HT1080 (cell line): ENCODE measurements at places on chromosomes 3 and 15.

GRCh38 chr15:93087825-93088199 is 1.2 kb downstream of the RGMA start:
- DNase-seq: peak; percentile 54

DNA sequence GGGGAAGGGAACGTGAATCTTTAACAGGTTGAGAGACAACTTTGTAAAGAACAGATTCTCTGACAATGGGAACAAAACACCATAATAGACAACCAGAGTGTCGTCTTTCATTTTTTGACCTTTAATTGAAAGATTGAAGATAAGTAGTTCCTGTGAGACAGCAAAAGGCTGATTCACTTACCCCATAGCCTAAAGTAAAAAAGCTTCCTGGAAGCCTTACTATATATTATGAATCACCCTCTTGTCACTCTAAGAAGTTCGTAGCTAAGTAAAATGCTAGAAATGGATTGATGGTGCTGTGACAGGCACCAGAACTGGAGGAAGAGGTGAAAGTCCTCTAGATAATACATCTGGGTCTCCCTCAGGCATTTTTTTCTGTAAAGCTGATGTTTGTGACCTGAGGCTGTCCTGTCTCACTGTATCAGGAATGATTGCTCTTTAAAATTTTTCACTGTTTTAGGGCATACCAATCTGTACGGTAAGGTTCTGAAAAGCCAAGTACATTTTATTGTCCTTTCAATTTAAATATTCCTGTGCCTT is 824.6 kb upstream of the SEMA6D start:
- DNase-seq: peak; percentile 80

DNA sequence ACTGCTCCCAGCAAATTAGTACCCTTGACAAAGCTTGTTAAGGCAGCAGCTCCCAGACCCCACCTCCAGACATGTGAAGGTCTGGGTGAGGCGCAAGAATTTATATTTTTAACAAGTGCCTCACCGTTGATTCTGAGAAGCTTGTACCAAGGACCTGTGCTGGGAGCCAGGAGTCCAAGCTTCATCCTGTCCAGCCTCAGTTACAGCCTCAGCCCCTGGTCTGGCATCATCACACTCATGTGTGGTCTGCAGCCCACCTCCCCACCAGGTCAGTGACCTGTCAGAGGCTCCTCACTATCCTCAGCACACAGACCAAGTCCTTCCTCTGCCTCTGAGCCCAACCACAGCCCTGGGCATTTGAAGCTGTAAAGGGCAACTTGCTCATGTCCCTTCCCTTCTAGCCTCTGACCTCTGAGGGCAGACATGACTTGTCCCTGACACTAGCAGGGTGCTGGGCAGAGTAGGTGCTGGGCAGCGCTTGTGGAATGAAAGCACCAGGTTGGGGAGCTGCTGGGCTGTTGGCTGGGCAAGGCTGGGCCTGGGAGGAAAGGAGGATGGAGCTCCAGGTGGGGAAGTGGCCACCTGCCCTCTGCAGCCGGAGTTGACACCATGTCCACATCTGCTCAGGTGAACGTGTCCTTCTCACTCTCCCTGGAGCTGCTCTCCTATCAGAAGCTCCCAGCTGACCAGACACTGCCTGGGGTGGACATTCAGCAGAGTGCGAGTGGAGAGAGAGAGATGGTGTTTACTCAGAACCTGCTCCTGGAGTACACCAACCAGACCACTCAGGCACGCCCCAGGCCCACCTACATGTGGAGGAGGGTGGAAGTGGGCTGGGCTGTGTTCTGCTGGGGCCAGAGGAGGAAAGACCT is 16.9 kb downstream of the ACAA1 start:
- DNase-seq: no peak

DNA sequence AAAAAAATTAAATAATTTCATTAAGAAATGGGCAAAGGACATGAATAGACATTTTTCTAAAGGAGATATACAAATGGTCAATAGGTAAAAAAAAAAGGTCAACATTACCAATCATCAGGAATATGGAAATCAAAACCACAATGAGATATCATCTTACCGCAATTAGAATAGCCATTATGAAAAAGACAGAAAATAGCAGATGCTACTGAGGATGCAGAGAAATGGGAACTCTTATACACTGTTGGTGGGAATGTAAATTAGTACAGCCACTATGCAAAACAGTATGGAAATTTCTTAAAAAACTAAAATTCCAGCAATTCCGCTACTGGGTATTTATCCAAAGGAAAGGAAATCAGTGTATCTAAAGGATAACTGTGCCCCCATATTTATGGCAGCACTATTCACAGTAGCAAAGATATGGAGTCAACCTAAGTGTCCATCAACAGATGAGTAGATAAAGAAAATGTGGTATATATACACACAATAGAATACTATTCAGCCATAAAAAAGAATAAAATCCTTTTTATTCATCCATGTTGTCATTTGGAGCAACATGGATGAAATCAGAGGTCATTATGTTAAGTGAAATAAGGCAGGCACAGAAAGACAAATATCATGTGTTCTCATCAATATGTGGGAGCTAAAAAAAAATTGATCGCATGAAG is 132.4 kb downstream of the RPL22L1 start:
- no peak for DNase-seq

GRCh38 chr15:66851311-66852063 is 149.5 kb downstream of the SMAD6 start:
- peak; percentile 64 for DNase-seq

DNA sequence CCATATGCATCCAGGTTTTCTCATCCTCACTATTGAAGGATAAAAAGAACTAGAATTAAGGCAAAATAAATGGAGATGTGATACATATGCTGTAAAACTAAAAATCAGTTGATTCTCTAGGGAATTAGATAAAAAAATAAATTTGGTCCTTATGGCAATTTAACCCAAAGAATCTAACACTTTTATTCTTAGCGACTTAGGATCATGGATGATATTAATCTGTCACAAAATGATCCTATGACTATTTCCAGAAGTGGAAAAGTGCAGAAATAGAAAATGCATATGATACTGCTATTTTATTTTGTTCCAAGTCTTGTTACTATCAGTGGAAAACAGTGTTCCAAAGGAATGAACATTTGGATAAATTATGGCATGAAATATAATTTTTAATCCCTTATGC is 746.3 kb downstream of the ROBO2 start:
- DNase-seq: no peak

GRCh38 chr3:4581920-4582611 is 88.9 kb downstream of the ITPR1 start:
- no peak for DNase-seq

GRCh38 chr3:98029083-98029482 is 6.0 kb downstream of the GABRR3 start:
- no peak for DNase-seq

DNA sequence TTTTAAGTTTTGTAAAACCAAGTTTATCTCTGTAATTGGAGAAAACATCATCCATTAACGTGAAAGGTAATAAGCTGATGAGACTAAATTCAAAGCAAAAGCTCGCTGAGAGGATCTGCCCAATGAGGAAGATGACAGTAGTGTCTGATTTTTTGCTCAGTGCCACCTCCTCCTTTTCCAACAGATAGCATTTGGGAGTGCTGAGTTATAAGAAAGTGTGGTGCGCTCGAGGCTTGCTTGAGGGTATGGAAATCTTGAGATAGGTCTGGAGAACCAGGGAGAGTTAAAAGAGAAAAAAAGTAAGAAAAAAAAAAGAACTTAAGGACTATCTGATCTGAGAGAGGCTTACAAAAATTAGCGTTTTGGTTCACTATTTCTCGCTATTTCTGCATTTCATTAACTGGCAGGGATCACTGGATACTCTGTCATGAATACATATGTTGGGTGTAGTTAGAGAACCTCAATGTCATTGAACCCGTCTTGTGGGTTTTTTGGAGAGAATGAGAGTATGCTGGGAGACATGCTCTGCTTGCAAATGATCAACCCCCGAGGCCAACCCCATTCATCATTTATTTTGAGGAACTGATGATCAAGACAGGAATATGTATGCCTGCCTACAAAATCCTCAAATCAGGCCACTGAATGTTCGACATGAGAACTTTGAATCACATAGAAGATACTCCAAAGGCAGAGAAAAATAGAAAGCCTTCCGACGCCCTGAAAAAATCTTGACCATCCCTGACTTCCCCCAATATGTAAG is 973 bp upstream of the USP13 start:
- no peak for DNase-seq

- DNase-seq: no peak
Measured at GRCh38 chr15:62862717-62863116, 179.8 kb upstream of the TPM1 start.

- DNase-seq: no peak
Measured at GRCh38 chr3:189142527-189142926, 29.2 kb upstream of the TPRG1 start.

GRCh38 chr3:183737116-183737515 is 39.5 kb downstream of the YEATS2 start:
- DNase-seq: no peak

GRCh38 chr15:48939648-48940047 is 24.1 kb downstream of the SHC4 start:
- peak; percentile 97 for DNase-seq

DNA sequence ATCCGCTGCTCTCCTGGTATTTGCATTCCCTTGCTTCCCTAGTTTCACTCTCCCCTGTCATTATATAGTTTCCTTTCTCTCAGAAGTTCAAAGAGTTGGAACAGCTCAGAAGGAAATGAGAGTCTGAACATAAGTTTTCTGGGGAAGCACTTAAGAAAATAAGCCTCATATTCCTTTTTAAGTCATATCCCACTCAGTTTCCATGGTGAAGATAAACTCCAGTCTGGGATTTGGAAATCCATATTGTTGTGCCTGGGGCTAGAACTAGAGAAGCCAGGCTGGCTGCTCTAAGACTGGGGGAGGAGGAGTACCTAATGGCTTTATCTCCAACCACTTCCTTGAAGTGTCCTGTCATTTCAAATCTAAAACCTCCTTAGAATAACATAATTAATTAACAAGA is 134.2 kb upstream of the ALCAM start:
- DNase-seq: no peak

DNA sequence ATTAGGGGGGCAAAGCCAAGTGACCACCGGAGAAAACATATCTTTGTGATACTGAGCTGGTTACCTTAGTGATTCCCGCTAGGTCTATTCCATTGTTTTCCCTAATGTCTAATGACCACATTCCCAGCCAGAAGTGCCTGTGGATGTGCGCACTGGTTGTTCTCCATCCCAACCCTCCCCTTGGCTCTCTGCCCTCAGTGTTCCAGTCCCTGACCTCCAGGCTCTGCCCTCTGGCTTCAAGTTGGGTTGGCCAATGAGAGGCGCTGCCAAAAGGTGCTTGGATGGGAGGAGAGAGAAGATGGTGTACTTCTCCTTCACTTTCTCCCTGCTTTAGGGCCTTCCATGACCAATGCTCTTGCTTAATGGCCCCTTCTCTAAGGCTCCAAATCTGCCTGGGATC is 2.4 kb downstream of the COLQ start:
- no peak for DNase-seq

DNA sequence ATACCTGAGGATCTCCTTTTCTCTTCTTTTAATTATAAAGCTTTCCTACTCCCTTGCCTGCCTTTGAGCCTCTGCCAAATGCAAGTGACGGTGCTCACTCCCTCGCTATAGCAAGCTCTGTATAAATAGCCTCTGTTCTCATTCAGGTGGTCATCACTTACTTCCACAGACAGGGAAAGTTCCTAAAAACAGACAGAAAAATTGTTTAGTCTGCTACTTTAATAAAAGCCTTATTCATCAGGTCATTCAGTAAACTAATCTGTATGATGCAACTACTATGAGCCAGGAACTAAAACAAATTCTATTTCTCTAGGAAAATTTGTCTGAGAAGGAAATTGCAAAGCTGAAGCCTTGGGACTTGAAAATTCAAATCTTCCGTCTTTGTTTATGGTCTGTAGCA is 10.2 kb upstream of the DLG1 start:
- DNase-seq: peak; percentile 50

DNA sequence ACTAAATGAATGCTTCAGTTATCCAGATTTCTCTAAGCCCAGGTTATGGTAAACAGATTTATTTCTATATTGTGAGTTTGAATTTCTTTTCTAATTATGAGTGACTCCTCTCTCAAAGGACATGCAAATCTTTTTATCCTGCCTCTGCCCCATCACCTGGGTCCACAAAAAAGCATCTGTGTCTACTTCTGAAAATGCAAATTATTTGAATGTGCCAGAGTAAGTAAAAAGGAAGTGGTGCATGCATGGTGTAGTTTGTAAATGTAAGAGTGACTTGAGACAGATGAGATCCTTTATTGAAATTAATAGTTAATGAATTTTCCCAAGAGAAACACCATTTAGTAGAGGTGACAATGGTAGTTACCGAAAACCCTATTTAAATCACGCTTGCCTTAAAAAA is 26.9 kb downstream of the MCTP2 start:
- no peak for DNase-seq

DNA sequence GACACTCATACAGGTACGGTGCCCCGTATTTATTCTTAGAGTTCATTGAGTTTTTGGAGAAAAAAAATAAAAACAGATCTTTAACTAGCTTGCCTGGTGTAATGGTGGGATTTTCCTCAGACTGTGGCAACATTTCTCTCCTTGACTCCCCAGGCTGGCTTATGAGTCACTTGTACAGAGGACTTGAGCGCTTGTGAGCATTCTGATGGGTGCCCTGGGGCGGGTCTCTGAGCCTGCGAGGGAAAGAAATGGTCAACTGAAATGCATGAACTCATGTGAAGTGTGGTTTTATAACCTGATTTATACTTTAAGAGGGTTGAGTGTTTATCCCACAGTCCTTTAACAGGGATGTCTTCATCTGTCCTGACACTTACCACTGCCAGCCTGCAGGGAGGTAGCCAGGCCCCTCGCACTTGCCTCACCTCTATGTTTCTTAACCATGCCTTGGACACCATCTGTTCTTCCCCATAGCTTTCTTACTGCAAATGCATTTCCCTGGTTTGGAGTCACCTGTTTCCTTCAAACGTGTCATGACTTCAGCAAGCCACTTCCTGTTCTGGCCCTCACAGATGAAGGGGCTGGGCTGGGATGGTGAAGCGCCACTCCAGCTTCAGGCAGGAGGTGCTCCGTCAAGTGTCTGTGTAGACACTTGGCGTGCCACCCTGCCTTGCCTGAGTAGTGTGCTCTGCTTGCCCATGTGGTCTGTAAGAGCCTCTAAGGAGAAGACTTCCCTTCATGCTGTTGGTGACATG is 118.7 kb downstream of the PDE8A start:
- DNase-seq: peak; percentile 34
